CD4-positive, CD25-positive, alpha-beta regulatory T cell (primary cell): ENCODE measurements at places on chromosomes 11 and 22. TPM values are rescaled to one million over a fixed set of nuclear protein-coding genes. Genes with fewer than 3 reads are reported as not detected.

DNA sequence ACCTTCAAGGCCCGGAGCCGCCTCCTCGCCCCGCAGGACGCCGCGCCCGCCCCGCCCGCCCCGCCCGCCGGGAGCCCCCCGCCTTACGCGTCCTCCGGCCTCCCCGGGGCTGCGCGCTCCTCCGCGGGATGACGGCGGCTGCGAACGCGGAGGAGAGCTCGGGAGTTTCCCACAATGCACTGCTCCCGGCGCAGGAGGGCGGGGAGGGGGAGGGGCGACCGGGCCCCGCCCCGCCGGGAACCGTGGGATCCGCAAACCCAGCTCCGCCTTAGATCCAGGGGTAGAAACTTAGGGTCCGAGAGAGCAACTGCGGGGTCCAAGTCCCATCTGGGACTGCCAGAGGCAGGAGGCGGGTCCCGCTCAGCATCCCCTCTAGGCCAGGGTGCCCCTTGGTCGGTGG is at the start of gene CEND1:
Gene CEND1 (minus strand): TSS at position 148 of the 400 bp plus-strand sequence. CDS start 1,514 bp downstream, outside the sequence.
- DNase-seq = peak; percentile 51

DNA sequence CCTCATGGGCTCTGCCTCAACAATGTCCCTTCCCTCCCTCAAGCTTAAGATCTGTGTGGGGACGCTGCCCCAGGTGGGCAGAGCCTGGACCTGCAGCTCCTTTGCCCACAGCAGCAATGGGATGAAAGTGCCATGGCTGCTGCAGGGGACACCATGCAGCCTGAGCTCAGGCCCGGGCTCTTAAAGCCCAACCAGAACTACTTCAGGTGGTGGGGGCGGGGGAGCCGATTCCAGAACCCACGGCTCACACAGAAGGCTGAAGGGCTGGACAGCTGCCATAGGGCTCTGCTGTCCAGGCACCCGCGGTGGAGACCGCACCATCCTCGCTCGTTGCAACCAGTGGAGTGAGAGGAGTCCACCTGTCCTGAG is 12.5 kb downstream of the CHID1 start:
- DNase-seq = peak; percentile 14

DNA sequence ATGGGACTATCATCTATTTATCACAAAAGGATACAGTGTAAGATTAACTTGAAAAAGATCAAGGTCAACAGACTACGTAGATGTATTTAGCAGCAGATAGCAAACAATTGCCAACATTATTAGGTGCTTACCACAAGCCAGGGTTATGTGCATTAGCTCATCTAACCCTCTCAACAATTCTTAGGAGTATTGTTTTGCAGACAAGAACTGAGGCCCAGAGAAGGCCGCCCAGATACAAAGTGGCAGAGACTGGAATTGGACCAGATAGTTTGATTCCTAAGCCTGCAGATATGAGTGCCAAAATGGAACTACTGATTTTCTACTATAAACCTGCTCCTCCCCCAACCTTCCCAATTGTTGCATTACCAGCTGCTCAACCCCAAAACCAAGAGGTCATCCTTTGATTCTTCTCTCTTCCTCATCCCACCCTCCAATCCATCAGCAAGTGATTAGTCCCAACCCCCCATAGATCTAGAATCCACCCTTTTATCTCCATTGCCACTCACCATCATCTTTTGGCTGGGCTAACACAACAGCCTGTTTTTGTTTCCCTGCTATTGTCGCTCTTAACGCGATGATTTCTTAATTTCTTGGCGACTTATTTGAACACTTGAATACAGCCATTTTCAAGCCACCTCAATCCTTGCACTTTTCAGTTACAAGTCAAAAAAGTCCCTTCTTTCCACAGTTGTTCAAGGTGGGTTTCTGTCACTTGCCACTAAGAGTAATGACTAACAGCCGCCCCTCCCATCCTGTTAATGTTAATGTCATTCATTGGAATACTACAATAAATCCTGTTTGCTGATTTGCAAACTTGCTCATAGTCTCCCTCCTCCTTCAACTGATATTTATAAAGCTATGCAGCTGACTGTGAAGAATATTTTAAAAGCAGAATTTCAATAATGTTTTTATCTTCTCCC is 2.7 kb downstream of the TMEM123 start:
- no peak for DNase-seq

DNA sequence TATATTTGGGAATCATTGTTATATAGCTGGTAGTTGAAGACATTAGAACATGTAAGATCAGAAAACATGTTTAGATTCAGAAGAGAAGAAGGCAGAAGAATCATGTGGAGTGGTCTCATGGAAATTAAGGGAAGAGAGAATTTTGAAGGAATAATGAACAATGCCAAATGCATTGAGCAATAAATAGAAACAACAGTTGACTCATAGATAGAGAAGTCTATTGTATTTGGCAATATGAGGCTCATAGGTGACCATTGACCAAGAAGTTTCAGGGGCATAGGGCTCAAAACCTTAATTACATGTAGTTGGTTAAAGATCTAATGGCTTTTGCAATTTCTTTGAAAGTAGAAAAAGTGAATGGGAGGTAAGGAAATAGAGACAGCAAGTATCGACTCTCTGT is 123.9 kb downstream of the PAX6 start:
- DNase-seq = no peak

- DNase-seq = no peak
Observed at GRCh38 chr22:23075050-23075449, 4.7 kb downstream of the GNAZ start.

- DNase-seq = no peak
Observed at GRCh38 chr22:35708917-35709316, 8.8 kb upstream of the APOL5 start.

- DNase-seq = no peak
Observed at GRCh38 chr11:17431139-17431538, 42.7 kb upstream of the KCNJ11 start.

- no peak for DNase-seq
Observed at GRCh38 chr11:33874433-33874832, 17.4 kb downstream of the LMO2 start.

- DNase-seq = no peak
Observed at GRCh38 chr11:91869686-91870085, 354.9 kb upstream of the FAT3 start.

GRCh38 chr22:48840112-48840949 is 987.3 kb downstream of the BRD1 start:
- no peak for DNase-seq

DNA sequence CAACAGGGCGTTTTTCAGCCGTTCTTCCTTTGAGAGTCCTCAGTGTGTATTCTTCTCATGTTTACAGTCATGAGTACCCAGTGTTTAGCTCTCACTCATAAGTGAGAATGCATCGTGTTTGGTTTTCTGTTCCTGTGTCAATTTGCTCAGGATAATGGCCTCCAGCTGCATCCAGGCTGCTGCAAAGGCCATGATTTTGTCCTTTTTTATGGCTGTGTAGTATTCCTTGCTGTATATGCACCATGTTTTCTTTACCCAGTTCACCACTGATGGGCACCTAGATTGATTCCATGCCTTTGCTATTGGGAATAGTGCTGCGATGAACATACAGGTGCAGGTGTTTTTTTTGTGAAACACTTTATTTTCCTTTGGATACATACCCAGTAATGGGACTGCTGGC is 23.5 kb downstream of the B3GAT1 start:
- DNase-seq = no peak

GRCh38 chr11:57501953-57502352 is 13.5 kb downstream of the SLC43A1 start:
- no peak for DNase-seq

DNA sequence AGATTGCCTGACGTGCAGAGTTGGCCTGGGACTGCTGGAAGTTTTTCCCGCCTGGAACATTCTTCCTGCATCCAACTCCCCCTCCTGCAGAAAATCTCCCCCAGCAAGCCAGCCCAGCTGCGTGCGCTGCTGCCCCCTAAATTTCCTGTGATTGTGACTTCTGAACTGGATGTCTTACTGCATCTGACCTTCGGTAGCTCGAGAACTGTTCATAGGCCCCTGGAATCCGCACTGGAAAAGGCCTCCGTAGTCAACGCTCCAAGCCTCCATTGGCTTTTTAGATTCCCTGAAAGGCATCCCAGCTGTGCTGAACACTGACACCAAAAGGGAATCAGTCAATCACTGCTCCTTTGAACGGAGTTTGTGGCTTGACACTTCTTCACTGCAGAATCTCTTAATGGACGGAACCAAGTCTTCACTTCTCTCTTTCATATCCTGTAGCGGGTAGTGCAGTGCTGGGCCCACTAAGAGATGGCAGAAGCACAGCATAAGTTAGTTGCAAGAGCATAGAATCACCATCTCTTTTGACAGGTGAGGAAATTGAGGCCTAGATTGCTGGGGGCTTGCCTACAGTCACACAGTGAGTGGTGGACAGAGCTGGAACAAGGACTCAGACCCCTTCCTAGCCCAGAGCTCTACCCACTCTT is 14.2 kb upstream of the RASD2 start:
- no peak for DNase-seq

- peak; percentile 3 for DNase-seq
Observed at GRCh38 chr11:88131764-88132470, 43.3 kb downstream of the RAB38 start.

- DNase-seq = peak; percentile 30
Observed at GRCh38 chr11:114180301-114181055, 115.7 kb upstream of the NNMT start.

DNA sequence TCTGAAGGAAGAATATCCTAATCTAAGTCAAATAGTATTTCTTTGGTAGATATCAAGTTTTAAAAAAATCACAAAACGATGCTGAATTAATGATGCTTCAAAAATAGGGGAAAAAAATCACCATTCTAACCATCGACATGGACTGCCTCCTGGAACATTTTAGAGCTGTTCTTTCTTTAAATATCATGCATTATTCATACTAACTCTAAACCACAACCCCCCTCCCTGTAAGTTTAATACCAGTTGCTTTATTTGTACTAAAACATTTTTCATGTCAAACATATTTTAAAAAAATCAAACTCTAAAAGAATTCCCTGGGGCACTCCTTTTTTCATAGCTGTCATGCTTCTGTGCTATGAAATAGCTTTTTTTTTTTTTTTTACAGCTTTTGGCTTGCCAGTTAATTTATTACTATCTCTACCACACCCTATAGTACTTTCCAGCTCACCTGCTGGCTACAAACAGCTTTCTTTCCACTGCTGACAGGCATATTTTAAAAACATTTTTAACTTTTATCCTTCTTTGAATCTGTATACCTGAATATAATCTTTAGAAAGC is 256.9 kb downstream of the SOX6 start:
- DNase-seq = no peak

GRCh38 chr22:20433191-20433590 is 4.4 kb downstream of the SCARF2 start:
- DNase-seq = no peak

DNA sequence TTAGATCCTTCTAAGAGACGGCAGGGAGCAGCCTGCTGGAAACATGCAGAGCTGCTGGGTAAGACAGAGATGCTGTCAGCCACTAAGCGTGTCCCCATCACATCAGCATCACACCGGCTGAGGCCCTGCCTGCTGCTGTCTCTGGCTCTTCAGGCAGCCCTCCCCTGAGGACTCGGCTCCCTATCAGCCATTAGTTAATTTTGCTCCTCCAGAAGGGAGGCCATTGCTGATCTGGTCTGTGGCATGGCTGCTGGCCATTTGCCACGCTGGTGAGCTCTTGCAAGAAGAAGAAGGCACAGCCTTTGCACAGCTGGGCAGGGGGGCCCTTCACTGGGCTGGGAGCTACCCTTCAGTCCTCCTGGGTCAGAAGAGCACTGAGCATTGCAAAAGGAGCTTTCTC is 131.2 kb upstream of the PARVA start:
- DNase-seq = no peak

- no peak for DNase-seq
Observed at GRCh38 chr11:46130286-46130940, 9.2 kb upstream of the PHF21A start.

DNA sequence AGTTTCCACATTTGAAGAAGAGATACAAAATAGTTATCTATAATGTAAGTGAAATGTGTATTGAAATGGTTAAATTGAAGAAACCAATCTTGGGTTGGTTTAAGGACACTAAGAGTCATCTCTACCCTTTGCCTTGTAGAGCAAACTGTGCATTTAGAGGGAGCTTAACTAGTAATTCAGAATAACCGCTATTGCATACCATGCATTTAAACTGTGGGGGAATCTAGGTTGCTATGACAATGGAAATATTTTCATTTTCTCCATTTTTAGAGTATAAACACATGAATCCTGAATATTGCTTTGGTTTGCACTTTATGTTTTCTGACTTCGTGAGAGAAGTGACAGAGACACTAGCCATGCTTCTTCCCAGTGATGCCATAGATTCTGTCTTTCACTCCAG is 39.7 kb downstream of the FAT3 start:
- DNase-seq = no peak

The UBTFL1 gene
- total RNA-seq = not detected

The KCNJ11 gene
- total RNA-seq = not detected

The TMEM191C gene
- total RNA-seq = 4.1 TPM

The TPBGL gene
- 0.12 TPM for total RNA-seq

The APLNR gene
- total RNA-seq = not detected
